Fibroblast of skin of right quadriceps (primary cell): ENCODE measurements at places on chromosomes 11 and 22.

DNA sequence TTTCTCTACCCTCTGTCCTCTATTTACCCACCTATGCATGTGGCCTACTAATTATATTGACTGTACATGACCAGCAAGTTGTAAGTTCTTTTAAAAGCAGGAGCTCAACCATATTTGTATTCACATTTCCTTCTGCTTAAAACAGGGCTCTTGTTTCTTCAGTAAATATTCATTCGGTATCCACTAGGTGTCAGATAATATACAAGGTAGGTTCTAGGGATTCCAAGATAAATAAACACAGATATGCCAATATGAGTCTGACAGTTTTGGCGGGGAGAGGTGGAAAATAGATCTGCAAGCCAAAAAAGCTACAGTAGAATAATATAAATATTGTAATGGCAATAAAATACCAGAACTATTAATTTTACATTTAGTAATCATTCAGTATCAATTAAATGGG lies 15.3 kb upstream of the RAB30 start:
- DNase-seq: no peak

DNA sequence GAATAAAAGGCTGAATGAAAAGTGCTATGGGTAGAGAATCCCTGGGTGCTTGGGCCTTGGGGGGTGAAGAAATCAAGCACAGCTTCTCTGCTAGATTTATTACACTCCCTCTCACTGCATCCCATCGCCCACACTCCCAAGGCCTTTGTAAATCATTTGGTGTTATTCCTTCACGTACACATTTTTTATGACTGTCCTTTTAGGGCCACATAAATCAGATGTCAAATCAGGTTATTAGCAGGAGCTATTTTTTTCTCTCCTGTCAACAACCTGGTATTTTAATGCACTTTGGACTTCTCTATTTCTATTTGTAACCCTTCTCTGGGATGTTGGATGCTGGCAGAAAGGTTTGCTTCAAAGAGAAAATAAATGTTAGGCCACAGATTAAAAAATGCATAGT lies 408.8 kb downstream of the INSC start:
- no peak for DNase-seq

DNA sequence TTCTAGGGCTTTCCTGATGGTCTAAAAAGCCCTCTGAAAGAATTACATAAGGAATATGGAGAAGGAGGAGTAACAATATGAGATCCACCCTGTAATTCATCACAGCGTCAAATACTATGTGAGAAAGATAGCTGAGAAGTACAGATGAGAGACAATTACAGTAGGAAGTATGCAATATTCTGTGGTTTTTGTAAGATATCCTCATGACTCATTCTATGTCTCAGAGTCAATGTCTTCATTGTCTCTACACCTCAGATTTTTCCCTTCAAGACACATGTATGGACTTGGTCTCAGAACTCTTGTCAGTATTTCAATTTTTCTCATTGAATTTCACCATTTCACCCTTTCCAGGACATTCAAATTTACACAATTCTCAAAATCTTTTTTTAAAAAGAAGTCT lies 343.3 kb upstream of the CTSC start:
- peak; percentile 22 for DNase-seq

GRCh38 chr11:70597006-70597555 lies 198.8 kb downstream of the CTTN start:
- no peak for DNase-seq
